ENCODE measurements at places on chromosomes 3 and 15.

DNA sequence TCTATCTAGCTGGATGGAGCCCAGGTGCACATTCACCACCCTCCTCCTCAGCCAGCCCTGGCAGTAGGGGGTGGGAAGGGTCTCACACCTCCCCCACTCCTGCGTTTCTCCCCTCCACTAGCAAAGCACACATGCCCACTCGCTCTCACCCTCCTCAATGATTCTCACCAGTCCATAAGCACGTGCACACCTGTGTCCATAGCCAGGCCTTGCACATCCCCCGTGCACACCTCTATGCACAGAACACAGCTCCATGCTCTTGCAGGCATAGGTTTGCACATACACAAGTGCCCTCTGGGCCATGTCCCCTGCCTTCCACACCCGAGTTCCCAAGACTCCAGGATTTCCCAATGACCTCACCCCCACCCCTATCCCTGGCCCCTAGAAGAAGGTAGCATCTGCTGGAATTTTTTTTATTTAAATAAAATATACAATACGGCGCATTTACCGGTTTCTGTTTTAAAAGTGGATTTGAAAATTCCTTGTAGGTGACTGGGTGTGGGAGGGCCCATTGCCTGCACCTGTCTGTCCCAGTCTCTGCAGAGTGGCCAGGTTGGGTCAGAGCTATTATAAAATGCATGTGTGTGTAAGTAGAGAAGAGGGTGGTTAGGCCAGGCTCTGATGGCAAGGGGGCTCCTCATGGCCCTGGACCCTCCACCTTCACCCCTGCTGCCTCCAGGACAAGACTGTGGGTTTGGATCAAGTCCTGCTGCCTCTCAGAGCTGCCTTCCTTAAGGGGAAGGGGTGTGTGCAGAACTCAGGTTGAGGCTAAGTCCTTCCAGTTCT is 49.1 kb downstream of the HCN4 start:
- no peak for DNase-seq

GRCh38 chr15:42999201-42999779 is 78.7 kb upstream of the TTBK2 start:
- DNase-seq: no peak

- DNase-seq: no peak
Measured at GRCh38 chr15:31930967-31931366, 99.3 kb upstream of the CHRNA7 start.

DNA sequence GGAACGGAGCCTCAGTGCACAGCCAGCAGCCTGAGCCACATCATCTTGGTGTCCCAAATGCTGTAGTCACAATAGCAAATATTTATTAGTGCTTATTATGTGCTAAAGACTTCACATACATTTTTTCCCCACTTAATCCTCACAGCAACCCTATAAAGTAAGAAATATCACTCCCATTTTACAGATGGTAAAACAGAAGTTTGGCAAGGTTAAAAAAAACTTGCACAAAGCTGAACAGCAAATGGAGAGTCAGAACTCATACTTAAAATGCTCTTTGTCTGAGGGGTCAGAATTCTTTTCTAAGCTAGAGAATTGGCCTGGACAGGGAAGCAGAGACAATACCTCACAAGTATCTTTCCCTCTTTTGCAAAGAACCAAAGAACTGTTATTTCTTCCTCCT is 30.9 kb upstream of the THRB start:
- no peak for DNase-seq

- no peak for DNase-seq
Measured at GRCh38 chr3:127016461-127016860, 33.5 kb downstream of the PLXNA1 start.

DNA sequence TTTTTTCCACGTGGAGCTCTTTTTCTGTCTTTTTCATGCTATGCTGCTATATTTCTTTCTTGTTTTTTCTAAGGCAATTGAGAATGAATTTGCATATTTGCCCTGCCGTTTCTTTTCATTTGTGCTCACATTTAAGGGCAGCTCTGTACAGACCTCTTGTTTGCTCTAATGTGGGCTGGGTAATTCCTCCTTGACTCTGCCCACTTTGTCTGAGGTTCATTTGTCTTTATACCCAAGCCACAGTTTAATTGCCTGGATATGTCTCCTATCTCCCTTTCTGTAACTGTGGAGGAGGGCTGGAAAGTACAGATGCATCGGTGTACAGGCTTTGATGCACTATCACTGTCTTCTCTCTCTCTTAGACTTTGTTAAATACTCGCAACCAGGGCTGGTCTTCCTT is 195.9 kb downstream of the EPHB1 start:
- no peak for DNase-seq

- DNase-seq: no peak
Measured at GRCh38 chr15:46644501-46645481, 1010.0 kb downstream of the SQOR start.

GRCh38 chr3:58085616-58086015 is 77.4 kb downstream of the FLNB start:
- DNase-seq: no peak

DNA sequence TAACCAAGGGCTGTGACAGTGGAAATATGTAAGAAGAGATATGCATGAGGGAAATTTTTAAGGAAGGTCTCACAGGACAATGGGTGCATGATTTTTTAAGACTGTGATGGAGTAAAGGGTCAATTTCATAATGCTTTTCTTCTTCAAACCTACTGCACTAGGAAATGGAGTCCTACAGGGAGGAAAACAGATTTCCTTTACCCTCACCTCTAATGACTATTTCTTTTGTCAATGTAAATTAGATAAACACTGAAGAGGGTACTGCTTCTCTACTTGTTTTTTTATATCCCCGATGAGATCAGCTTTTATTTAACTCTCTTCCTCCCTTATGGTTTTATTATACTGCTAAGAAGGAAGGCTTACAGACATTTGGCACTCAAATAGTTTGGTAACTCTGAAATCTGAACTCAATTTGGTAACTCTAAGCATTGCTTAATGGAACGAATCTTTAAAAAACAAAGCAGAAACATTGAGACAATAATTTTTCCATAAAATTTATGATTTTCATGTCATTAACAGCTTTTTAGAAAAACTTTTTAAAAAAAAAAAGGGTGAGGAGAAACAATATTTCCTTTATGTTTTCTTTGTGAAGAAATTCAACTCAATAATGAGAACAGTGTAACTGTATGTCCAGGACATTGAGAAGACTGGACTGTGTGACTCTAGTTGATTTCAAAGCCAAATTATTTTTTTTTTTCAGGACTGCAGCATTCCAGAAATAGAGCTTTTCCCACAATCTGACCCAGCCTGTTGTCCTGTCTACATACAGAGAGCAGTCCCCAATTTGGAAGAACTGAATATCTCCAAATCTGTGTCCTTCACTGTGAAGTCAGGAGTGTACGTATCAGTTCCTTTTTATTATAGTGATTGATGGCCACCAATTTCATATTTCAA is 64.4 kb downstream of the CRYBG3 start:
- no peak for DNase-seq

GRCh38 chr15:78372880-78373279 is 32.7 kb downstream of the CRABP1 start:
- no peak for DNase-seq

DNA sequence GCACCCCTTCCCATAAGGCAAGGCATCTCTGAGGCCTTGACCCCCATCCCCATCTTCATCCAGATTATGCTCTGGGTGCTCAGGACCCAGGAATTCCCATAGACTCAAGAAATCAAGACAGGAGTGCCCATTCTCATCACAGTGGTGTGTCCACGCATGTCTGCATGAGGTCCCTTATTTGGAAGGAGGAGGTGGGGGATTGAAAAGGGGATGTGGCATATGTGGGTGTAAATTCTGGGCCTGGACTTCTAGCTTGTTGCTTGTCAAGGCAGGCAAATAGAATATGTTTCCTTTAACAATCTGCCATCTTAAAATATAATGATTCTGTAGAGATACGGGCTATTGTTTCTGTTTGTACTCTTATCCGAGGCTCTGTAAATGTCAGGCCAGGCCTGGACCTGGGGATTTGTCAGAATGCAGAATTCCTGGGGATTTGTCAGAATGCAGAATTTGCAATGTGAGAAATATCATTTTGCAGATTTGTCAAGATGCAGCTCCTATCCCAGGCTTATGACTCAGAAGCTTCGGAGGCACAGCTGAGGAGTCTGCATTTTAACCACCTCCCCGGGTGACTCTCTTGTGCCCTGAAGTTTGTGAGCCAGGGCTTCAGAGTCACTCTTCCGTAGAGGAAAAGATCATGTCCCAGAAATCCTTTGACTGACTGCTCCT is 157.8 kb downstream of the SV2B start:
- no peak for DNase-seq

GRCh38 chr3:5017925-5018531 is 38.8 kb downstream of the BHLHE40 start:
- no peak for DNase-seq

DNA sequence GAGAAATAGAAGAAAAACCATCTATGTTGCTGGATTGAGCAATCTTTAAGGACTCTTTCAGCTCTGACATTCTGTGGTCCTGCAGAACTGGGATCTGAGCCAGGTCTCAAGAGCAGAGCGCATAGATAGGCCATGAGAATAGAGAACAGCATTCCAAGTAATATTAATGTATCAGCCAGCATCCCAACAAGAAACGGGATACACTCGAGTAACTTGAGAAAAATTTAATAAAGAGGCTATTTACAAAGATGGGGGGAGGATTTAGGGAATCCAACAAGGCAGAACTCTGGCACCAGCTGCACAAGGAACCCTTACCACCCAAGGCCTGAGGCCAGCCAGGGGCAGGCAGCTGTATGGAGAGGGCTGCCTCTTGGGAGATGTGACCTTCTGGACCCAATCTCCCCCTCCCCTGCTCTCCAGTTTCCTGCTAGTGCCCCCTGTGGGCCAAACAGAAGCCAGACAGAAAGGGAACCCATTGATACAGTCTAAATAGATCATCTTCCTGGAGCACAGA is 8.2 kb downstream of the TMOD2 start:
- peak; percentile 82 for DNase-seq

GRCh38 chr15:58999694-59000093 is 12.2 kb downstream of the RNF111 start:
- DNase-seq: no peak

DNA sequence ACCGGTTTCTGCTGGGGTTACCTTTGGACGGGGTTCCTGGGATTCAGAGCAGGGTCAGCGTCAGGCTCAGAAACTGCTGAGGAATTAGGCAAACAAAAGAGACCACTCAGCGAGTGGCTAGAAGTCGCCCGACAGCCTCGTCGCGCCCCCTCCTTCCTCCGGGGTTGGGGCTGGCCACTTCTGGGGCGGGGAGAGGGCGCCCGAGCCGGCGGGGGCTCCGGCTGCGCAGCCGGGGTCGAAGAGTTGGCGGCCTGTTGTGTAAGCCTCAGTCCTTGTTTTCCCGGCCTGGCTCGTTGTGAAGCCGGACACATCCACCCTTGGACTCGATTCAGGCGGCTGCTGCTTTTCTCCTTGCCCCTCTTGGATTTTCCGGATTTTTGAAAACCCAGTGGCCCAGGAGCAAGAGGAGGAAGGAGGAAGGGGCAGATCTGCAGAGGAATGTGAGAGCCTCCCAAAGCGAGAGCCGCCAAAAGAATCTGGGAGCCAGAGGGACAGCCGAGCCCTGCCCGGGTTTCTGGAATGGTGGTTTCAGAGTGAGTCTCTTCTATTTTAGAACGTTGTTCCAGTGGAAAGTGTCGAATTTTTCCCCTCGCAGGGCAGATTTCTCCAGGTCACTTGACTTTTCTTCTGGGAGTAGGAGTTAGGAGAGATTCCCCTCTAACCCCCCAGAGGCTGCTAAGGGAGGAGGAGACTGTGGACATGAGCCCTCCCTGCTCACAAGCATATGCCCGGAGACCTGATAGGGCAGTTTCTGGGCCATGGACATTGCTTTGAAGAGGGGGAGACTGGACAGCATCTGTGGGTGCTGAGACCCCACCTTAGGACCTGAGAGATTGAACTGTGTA is 666 bp downstream of the SNX33 start:
- no peak for DNase-seq

DNA sequence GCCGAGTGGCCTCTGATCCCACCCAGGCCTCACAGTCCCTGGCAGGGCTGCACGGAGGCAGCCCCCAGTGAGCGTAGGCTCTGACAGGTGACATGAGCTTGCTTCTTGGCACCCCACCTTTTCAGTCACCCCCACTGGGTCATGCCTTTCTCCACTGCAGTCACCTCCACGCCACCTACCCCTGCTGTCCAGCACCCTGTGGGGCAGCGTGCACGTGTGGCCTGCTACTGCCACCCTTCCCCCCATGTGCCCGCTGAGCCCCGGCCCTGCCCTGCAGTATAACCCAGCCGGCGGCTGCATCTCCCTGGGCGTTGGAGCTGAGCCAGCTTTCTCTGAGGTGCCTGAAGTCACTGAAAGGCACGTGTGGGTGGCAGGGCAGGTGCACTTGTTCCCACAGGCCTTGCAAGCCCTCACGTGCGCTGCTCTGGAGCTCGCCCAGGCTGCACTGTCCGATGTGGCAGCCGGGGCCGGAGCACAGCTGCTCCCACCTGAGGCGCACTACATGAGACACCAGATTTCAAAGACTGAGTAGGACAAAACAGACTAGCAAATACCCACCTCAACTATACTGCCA is 65.6 kb downstream of the NIPA2 start:
- no peak for DNase-seq

- DNase-seq: no peak
Measured at GRCh38 chr3:126083511-126083912, 412 bp downstream of the SLC41A3 start.

- DNase-seq: no peak
Measured at GRCh38 chr3:32780735-32781210, 37.0 kb upstream of the TRIM71 start.

GRCh38 chr3:192843723-192844485 is 73.8 kb downstream of the MB21D2 start:
- no peak for DNase-seq

DNA sequence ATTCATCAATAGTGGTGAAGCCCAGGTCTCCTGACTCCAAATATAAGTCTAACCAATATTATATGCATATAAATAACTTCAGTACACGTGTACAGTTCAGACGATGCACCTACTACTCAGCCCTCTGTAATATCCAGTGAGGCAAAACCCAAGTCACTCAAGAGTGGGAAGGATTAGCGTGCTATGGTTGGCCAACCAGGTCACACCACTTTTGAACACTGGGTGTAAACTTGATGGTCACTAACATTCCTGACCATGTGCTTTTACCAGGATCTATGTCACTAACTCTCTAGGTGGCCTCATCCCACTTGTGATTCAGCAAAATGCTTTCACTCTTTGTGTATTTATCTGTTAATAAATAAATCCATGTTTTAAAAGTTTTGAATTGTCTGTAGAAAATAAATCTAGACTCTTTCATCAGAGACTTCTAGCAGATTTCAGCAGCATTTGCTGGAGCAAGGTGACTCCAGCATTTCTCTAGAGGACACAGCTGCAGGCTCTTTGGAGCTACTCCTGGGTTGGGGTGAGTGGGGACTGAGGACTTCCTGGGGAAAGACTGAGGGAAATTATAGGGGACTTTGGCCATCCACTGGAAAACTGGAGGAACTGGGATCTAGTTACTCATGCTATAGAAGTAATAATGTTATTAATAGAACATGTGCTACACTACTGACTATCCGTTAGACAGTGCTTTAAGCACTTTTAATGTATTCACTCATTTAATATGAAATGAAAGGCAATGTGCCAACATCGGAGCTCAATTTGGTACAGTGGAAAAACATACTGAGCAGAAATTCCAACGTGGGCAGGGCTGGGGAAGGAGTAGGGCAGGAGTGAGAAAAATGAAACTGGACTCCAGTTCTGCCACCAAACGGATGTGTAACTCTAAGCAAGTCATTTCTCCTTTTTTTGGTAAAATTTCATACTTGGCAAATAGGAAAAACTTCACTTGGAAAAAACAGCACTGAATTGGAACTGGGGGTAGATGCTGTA is 97.9 kb downstream of the RORA start:
- DNase-seq: no peak

All from AG09309 (cell line).